ENCODE measurements at places on chromosomes 13 and 19.

DNA sequence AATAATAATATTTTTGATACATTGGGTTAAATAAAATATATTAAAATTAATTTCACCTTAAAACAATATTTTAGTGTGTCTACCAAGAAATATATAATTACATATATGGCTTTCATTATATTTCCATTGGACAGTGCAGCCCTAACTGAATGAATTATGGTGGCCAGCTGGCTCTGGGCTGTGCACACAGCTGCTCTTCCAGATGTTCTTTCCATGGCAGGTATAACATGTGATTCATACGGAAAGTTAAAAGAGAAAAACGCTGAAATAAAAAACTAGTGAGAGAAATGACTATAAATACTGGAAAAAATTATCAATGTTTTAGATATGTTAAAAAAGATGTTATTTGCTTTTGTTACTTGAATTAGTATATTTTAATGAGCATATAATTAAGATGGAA lies 216.3 kb downstream of the RGCC start:
- no peak for DNase-seq

- no peak for DNase-seq
These were observed 544.6 kb downstream of the SLITRK6 start for GRCh38 chr13:85254641-85255040.

DNA sequence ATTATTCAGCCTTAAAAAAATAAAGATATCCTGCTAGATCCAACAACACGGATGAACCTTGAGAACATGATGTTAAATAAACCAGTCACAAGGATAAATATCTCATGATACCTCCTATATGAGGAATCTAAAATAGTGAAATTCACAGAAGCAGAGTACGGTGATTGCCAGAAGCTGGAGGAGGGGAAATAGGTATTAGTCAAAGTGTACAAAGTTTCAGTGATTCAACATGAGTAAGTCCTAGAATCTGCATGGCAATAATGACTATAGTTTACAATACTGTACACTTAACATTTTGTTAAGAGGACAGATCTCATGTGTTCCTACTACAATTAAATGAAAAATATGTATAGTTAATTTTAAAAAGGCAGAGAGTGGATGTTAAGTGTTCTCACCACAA lies 206.6 kb upstream of the SLC10A2 start:
- no peak for DNase-seq

DNA sequence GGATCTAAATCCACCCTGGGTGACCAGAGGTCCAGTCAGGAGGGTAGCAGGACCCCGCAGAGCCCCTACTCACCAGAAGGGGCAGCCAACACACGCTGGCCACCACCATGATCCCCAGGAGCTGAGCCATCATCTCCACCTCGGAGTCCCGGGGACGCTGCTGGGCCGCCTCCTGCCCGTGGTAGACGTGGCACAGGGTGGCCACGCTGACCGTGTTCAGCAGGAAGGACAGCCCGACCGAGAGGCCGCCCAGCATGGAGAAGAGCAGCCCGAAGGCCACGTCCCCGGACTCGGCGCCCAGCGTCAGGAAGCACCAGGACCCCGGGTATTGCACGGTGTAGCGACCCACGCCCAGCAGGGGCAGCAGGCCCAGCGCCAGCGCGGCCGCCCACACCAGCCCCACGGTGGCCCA lies 6.9 kb downstream of the TBXA2R start:
- DNase-seq, result no peak

DNA sequence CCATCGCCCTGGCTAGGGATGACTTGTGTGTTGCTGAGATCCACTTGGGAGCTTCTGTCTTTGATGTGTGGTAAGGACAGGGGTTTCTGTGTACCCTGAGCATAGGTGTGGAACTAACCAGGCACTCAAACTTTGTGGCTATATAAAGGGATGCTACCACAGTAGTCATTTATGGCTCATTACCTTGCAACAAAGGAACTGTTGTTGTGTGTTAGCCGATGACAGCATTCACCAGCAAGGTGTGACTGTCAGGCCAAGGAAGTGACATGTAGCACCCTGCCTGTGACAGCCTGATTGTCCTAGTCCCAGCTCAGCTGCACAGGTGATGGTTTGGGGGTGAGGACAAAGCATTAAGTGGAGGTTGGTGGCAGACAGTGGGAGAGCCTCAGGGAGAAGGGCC lies 73.6 kb downstream of the COG3 start:
- no peak for DNase-seq

GRCh38 chr13:26382366-26382765 lies 128.4 kb downstream of the CDK8 start:
- DNase-seq, result peak; percentile 14

GRCh38 chr19:13839130-13839937 lies 37.6 kb upstream of the NANOS3 start:
- DNase-seq, result peak; percentile 83

- no peak for DNase-seq
These were observed 4.5 kb downstream of the SLITRK1 start for GRCh38 chr13:83877651-83878355.
